ENCODE measurements at places on chromosomes 2 and 18.

GRCh38 chr2:57934659-57935058, 111.9 kb upstream of the VRK2 start:
- DNase-seq: no peak

GRCh38 chr2:42252464-42252863, 83.3 kb downstream of the EML4 start:
- DNase-seq: no peak

DNA sequence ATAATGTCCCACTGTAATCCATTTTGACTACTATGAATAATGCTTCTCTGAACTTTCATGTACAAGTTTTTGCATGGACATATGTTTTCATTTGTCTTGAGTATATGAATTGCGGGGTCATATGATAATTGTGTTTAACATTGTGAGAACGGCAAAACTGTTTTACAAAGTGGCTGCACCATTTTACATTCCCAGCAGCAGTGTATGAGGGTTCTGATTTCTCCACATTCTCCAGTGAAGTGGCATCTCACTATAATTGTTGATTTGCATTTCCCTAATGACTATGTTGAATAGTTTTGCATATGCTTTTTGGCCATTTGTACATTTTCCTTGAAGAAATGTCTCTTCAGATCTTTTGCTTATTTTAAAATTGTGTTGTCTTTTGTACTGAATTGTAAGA, 20.1 kb downstream of the NCOA1 start:
- no peak for DNase-seq

DNA sequence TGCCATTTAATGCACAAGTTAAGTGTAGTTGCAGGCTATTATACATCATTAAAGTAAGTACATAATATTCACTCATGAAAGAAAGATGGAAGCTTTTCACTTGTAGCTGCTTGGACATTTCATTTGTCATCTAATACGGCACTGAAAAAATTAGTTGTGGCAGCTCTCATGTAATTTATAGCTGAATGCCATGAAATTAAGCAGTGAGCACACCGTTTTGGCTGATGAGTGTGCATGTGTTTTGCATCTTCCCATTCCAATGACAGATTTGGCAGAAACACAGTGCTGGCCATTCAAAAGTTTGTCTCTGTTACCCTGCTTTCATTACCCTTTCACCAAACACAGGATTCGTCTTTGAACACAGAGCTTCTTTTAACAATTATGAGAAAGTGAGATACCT, 174.0 kb downstream of the PTGR3 start:
- DNase-seq: no peak

DNA sequence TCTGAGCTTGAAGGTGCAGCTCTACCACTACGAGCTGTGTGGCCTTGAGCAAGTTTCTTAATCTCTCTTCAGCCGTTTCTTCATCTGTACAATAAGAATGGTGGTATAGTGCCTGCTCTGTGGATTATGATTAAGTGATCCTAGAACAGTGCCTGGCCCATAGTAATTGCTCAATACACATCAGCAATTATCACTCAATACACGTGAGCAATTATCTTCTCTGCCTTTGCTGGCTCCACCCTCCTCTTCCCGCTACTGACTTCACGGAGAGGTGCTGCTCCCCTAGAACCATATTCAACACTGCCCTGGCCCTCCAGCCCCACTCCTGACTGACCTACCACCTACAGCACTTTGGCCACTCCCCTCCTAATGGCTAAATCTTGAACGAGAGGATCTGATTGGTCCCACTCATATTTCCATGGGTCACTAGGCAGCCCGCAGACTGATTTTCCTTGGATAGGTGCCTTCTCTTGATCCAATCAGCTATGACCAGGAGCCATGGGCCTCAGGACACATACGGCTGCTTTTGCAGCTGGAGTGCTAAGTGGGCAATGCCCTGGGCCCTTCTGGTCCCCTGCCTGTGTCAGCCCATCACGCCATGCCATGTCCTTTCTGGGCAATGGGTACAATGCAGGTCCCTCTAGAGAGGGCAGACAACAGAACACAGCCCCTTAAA, 77.5 kb downstream of the STPG4 start:
- no peak for DNase-seq

DNA sequence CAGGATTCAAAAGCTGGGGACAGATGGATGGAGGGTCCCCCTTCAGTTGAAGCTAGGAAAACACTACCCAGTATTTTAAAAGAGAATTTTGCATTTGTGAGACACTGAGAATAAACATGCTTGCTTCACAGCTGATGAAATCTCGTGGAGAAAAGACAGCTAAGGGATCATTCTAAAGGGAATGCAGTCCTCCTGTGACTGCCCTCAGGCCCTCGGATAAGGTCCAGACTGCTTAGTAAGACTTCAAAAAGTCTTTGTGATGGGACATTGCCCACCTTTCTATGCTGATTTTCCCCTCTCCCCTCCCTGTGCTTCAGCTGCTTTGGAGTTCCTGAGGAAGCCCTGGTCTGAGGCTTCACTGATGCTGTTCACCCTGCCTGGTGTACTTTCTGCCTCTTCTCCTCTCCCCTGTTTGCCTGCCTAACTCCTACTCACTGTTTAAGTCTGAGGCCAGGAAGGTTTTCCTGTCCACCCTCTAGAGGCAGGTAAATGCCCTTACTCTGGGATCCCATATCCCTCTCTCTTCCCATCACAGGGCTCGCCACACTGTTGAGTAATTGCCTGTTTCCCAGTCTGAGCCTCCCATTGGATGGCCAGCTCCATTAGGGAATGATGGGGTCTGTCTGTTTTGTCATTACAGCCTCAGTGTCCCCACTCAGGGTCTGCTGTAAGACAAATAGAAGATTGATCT, 26.6 kb downstream of the POLE4 start:
- no peak for DNase-seq

- no peak for DNase-seq
Measured at GRCh38 chr18:32669549-32670165, 103.2 kb downstream of the KLHL14 start.

DNA sequence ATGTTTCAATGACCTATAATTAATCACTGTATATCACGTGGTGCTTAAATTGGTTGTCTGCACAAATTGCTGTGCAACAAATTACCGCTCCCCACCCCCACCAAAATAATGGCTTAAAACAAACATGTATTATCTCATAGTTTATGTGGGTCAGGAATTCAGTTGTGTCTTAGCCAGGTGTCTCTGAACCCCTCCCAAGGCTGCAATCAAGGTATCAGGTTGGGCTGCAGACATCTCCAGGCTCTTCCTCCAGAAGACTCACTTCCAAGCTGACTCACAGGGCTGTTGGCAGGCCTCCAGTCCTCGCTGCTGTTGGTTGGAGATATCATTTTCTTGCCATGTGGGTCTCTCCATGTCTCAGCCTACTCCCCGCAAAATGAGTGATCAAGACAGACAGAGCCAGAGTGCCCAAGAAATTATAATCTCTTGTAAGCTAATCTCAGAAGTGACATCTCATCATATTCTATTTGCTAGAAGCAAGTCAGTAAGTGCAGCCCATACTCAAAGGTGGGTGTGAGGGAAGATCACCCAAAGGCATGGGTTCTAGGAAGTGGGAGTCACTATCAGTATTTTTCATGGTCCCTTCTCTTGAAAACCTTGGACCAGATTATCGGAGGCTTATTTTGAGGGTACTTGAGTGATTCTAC, 38.4 kb downstream of the SPC25 start:
- DNase-seq: no peak

DNA sequence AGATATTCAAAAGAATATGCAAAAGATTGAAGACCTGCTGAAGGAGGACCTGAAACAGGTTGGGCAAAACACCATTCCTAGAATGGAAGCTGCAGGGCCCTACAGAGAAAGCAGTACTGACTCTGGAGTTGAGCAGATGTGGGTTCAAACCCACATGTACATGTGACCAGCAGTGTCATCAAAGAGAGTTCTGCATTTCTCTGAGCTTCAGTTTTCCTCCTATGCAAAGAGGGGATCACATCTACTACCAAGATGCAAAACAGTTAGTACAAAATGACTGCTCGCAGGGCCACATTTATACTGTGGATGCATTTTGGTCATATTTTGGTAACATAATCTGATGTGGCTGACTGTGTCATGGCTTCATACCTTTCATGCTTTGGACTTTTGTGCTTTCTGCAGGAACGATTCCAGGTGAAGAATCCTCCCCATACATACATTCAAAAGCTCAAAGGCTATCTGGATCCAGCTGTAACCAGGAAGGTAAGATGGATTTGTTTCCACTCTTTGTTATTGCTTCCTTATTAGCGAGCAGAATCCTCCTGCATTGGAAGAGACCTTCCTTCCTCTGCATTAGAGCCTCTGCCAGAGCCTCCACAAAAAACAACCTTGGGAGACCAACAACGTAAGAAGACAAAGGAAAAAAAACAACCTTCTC, 174.8 kb downstream of the PRPF40A start:
- no peak for DNase-seq

- no peak for DNase-seq
Measured at GRCh38 chr2:100140582-100140981, 1.8 kb downstream of the AFF3 start.

- no peak for DNase-seq
Measured at GRCh38 chr18:25332002-25332401, 20.0 kb downstream of the ZNF521 start.

DNA sequence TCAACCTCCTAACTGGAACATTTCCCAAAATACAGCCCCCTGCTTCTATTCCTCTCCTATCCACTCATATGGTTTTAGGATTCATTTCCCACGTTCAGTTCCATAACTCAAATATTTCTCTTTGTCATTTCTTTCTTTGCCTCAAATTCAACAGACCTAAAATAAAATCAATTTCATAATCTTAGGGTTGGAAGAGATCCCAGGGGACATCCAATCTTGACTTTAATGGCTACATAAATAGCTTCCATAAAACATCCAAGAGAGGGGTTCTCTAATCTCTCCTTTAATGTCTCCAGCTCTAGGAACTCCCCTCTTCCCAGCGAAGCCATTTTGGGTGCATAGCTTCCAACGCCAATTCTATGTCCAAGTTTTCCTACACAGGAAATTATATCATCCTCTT, 33.8 kb downstream of the RBKS start:
- no peak for DNase-seq

Measured in natural killer cell (primary cell).